ENCODE measurements at places on chromosomes 12 and 14.

DNA sequence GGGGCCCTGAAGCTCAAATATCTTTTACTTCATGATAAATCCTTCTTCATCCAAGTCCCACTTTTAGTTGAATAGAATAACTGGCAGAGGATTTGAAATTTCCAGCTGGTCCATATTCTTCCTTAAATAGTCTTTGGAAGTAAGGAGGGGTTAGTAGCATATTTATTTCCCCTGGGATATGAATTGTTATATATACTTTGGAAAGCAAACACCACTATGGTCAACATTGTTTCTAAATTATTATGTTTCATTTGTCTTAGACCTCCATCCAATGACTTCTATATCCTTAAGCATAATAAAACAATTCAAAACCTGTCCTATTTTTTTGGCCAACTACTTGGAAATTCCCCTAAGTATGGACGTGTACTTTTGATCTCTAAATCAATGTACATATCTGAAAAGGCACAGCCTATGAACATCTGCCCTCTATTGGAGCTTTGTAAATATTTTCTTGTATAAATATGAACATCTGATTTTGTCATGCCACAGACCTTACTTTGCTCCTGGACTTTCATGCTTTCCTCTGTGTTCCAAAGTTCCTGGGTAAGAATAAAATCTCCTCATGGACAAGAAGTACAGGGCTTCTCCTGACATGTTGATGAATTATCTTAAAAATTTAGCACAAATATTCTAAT is 1212.0 kb downstream of the GALC start:
- DNase-seq: no peak

- peak; percentile 38 for DNase-seq
Measured at GRCh38 chr14:104115131-104115600, 23.2 kb upstream of the KIF26A start.

DNA sequence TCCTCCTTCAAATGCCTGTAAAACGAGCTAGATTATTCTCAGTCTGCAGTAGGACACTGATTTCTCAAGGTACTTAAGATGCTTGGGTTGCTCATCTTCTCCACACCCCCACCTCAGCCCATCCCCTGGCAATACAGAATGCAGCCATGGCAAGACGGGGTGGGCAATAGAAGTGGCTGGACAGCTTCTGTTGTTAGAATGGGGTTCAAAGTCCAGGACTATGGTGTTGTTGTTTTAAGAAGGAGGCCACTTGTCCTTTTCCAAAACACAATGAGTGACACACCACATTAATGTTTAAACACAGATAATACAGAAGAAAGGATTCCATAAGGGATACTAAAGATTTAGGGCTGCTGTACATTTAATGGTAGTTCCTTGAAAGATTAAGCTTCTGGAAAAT is 188.9 kb upstream of the BCL2L14 start:
- DNase-seq: no peak

DNA sequence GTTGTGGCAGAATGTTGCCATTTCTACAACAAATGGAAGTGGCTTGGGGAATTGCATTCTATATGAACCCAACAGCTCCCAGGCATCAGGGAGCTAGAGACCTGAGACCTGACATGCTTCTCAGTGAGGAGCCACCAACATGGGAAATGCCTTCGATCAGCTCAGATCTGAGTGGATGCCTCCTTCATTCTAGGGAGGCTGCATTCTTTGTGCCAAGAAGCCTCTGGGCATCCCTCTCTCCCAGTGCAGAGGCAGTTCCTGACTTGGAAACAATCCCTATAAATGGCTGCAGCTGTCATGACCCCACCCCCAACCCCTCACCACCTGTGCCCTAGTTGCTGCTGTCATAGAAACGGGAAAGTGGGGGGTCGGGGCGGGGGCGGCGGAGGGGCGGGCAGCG is 196.3 kb downstream of the PPM1H start:
- DNase-seq: no peak

DNA sequence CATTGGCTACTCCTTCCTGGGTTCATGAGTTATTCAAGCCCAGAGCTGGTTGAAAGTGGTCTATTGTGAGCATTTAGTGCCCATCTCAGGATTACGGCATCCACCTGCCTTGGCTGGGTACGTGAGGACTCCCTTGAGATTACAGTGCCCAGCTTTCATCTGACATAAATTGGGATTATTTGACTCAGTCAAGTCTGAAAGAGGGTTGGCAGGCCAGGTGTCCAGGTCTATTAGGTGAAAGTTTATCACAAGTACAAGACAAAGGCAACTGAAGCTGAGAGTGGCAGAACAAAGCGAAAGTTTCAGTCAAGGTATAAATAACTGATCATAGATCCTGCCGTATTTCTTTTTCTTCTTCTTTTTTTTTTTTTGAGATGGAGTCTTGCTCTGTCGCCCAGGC is 84.6 kb upstream of the ATF7IP start:
- DNase-seq: no peak

GRCh38 chr12:114672817-114673168 is 11.2 kb downstream of the TBX3 start:
- DNase-seq: no peak

DNA sequence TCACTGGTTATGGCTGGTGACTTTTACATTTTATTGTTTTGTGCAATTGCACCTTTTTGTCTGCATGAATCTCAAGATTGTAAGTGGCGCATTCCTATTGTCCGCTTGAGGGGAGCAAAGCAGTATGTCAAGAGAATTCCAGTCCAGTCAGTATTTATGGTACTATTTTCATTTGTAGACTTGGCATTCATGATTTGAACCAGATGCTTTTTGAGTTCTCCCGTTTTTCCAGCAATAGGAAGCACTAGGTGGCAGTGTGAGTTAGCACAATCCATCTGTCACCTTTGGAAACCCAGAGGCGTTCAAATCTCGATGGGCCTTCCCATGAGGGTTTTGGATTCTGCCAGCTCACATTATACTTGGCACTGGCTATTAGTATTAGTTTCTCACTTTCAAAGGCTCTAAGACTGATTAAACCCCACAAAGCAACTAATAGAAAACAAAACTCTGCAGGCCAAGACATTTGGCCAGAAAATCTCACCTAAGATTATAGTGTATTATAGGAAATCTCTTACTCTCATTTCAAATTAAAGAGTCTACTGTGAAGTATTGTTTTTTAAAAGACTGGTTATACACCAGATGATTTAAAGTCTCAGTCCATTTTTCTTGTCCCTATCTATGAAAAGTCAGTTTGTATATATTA is 2.2 kb downstream of the DACT1 start:
- DNase-seq: no peak

DNA sequence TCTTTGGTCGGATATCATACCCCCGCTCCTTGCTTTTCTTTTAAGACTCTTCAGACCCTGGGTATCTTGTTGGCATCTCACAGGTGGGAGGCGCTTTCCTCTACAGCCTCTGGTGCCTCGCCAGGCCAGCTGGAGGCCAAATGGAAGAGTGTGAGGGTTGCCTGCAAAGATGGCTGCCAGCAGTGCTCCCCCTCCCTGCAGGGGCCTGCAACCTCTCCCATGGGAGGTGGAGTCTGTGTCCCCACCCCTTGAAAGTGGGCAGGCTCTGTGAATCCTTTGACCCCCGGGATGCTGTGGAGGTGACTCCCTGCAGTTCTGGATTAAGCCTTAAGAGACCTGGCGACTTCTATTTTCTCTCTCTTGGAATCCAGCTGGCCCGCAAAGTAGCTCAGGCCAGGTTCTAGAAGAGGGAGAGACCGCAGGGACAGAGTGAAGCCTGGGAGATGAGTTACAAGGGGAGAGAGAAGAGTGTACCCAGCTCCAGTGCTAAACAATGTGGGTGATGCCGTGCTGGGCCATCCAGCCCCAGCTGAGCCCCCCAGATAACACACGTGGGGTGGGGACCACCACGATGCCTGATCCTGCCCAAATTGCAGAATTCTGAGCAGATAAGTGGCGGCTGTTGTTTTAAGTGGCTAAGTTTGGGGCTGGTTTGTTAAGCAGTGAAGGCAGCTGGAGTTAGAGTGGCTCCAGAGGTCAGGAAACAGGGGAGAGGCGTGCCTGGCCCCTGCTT is 37.9 kb upstream of the NCOR2 start:
- DNase-seq: no peak

GRCh38 chr12:38809832-38810231 is 95.6 kb downstream of the CPNE8 start:
- no peak for DNase-seq

DNA sequence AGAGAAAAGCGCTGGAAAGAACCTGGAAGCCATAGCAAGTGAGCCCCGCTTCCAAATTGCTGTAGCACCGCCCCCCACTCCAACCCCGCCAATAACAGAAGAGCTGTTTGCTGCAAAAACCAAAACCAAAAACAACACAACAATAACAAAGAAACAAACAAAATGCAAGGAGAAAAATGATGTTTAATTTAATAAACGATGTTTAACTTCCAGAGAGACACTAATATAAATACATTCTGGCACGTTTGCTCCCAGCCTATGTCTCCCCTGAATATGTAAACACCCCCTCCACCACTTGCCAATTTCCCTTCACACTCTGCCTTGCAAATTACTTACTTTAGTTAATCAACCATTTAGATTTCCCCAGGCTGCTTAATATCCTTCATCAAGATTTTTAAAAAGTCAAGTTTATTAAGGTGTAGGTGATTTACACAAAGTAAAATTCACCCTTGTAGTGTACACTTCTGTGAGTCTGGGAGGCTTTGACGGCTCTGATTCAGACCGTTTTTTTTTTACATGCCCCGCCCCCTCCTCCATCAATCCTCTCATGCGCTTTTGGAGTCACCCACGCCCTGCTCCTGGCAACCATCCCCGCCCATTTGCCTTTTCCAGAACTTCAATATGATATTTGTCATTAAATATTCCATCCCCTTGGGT is 482 bp upstream of the IFI27L2 start:
- peak; percentile 75 for DNase-seq

DNA sequence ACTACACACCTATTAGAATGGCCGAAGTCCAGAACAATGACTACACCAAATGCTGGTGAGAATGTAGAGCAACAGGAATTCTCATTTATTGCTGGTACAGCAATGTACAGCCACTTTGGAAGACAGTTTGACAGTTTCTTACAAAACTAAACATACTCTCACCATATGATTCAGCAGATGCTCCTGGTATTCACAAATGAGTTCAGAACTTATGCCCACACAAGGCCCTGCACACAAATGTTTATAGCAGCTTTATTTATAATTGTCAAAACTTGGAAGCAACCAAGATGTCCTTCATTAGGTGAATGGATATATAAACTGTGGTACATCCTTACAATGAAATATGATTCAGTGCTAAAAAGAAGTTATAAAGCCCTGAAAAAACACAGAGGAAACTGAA is 38.3 kb downstream of the PTHLH start:
- DNase-seq: no peak

GRCh38 chr14:54087376-54087775 is 130.8 kb upstream of the BMP4 start:
- no peak for DNase-seq

DNA sequence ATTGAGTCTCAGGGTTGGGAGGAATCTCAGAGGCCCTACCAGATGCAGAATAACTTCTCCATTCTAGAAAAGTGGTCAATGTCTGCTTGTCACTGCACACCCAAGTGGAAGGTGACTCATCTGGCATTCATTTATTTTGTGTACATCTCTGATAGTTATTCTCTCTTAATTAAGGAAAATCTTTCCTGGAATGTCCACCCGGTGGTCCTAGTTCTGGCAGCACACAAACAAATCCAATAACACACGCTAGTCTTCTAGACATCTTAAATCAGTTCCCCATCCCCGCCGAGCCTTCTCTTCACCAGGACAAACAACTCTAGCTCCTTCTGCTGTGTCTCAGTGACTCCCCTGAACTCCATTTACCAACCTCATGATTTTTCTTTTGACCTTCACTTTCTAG is 50.0 kb upstream of the SCN8A start:
- no peak for DNase-seq

- DNase-seq: no peak
Measured at GRCh38 chr12:63968673-63969072, 124.2 kb downstream of the SRGAP1 start.

DNA sequence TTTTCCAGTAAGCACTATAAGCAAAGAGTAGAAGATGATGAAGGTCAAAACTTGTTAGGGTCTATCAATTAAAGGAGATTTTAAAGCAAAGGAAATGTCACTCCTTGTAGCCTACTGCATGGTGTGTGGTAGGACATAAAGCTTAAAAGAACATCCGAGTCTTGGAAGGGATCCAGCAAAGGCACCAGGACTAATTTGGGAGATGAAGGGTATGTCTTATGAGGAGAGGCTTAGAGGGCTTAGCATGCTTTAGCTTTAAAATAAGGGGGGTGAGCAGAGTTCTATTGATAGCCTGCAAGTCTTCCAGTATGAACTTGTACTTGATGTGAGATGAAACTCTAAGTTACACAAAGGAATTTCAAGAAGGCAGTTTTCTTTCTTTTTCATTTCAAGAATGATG is 11.8 kb upstream of the MYBPC1 start:
- no peak for DNase-seq

GRCh38 chr12:79019672-79020071 is 155.1 kb downstream of the SYT1 start:
- DNase-seq: no peak

GRCh38 chr14:95663226-95663797 is 22.9 kb upstream of the TCL1B start:
- DNase-seq: no peak

GRCh38 chr12:120783197-120783596 is 57.6 kb downstream of the ACADS start:
- no peak for DNase-seq

- no peak for DNase-seq
Measured at GRCh38 chr14:24401810-24402702, 3.3 kb downstream of the NYNRIN start.

GRCh38 chr14:33165144-33165925 is 226.7 kb downstream of the NPAS3 start:
- DNase-seq: no peak

DNA sequence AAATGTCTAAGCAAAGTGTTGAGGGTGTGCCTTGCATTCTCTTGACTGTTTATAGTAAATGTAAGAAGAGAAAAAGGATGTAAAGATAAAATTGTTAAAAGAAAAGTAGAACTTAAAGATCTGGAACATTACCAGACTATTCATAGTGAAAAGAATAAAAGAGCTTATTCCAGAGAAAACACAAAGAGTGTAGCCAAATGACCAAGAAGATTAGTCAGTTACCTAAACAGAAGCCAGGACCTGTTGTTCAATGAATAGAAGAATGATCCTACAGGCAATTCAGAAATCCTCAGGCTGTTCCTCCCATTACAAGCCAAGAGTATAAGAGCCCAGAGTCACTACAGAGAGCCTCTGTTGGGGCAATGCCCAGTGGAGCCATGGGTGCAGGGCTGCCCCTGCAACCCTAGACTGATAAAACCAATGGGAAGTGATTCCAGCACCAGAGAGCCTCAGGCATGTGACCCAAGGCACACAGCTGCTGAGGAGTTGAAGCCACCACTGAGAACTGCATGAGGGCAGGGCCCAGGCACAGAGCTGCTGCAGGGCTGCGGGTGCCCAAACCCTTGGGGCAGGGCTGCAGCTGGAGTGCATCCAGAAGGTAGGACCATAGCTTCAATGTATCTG is 91.1 kb upstream of the SLC38A4 start:
- no peak for DNase-seq

DNA sequence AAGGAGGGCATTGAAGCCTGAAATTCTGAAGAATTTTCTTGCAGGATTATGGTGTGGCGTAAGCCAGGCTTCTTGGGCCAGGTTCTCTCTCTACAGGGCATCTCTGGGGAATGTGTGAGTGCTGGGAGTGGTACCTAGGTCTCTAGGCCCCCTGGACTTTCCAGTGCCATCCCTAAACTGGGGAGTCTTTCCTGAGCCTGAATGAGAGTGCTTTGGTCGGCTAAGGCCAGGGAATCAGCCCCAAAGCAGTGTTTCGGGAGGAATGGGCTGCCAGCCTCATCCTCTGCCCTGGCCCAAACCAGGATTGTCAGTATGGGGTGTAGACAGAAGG is 93.9 kb downstream of the CALM1 start:
- no peak for DNase-seq
